ENCODE measurements at places on chromosomes 2 and 18.
A peak's percentile ranks its signal among the peaks of the same experiment; 100 is the strongest.

DNA sequence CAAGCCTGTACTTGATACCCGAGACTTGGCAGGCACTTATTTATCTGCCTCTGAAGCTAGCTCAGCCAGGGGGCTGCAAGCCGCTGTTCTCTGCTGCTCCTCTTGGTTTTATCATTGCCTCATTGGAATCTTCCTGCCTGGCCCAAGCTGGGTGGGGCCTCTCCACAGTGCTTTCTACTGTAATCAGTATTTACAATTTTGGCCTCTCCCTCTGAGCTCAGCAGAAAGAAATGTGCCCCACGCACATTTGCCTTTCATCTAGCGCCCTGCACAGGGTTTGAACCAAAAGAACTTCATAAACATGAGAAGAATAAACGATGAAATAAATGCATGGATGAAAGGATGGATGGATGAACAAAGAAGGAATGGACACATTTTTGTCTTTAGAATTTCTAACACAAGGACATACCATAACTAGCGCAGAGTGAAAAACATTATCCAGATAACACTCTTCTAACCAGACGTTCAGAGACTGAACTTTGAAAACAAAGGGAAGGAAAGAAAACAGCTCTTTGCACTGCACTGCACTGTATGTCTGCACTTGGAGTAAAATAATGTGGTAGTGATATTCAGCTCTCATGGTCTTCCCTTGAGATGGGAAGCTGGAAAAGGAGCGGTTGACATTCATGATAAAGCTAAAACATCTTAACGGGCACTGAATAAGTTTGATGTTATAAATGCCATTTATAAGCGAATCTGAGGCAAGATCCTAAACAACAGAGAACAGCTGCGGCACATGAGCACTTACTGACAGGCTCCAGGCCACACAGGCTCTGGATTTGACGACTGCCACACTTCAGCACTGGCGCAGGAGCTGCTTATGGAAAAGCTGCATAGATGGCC lies 86.8 kb upstream of the SP3 start:
- DNase-seq: no peak

- no peak for DNase-seq
These were observed 11.7 kb downstream of the SFT2D3 start for GRCh38 chr2:127712999-127713398.

DNA sequence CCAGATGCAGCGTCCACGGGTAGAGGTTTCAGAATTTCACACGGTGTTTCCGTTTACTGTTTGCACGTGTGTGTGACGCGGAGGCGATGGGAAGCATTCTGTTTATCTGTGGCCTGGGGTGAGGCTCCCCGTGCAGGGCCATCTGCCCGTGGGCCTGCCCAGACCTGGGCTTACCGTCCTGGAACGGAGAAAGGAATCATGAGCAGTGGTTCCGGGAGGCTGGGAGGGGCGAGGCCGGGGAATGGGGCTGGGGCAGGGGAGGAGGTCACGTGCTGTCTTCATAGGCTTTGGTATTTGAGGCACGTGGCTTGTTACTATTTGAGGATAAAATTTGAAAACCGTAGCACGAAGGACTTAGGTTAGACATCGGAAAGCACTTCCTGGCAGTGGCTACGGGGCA lies 77.9 kb downstream of the RTP5 start:
- no peak for DNase-seq

DNA sequence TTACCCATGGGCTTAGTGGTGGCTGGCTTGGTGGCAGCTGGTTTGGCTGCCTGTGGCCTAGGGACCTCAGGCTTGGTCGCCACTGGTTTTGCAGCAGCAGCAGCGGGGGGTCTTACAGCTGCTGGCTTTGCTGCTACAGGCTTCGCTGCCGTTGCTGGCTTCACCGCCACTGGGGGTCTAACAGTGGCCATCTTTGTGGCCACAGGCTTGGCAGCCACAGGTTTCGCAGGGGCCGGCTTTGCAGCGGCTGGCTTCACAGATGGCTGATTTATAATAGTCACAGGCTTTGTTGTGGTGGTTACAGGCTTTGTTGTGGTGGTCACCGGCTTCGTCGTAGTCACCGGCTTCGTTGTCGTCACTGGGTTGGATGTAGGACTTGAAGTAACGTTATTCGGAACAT lies 77.8 kb downstream of the COL6A3 start:
- DNase-seq: no peak

- DNase-seq: no peak
These were observed 151.2 kb downstream of the ABCA12 start for GRCh38 chr2:214987261-214987660.

- DNase-seq: no peak
These were observed 339.2 kb upstream of the EPHA4 start for GRCh38 chr2:221911321-221911720.

GRCh38 chr2:127321303-127321702 lies 27.4 kb upstream of the ERCC3 start:
- DNase-seq: no peak

DNA sequence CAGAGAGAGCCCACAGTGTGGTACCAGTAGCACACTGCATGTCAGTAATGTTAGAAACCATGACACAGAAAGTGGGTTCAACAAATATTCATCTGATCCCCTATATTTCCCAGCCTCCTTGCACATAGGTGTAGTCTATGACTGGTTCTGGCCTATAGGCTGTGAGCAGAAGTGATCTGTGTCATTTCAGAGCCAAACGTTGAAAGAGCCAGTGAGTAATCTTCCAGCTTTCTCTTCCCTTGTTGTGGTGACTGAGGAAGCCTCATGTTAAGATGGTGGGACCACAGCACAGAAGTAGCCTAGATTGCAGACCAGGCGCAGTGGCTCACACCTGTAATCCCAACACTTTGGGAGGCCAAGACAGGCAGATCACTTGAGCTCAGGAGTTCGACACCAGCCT lies 4.1 kb downstream of the TMEM237 start:
- no peak for DNase-seq

GRCh38 chr18:73235491-73235890 lies 367.7 kb upstream of the NETO1 start:
- no peak for DNase-seq

- no peak for DNase-seq
These were observed 69.7 kb upstream of the NRP2 start for GRCh38 chr2:205612636-205613035.

DNA sequence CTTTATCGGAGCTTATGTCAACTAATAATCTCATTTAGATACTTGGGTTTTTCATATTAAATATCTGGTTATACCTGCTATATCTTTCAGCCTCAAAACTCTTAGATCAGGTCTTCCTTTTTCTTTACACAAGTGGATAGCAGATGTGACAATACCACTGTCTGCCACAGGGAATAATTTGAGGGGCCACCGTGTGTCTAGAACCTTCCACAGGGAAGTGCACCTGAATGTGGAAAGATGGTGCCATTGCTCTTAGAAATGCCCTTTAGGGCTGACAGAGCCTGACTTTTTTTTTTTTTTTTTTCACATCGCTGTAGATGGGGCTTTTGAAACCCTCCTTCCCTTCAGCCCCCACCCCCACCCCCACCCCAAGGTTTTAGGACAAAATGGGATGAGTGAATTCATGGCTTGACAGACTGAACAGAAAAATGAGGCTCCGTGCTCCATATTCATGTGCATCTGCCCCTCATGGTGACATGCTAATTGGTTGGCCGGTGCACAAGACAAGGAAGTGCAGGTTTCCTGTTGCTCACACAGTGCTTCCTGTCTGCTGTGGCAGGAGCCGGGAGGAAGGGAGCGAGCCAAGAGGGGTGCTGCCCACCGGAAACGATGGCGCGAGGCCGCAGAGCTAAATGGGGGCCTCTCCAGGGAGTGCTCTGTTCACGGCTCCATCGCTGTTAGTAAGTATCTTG lies 246.0 kb downstream of the LDLRAD4 start:
- DNase-seq: peak; percentile 47

GRCh38 chr2:240223631-240224030 lies 83.2 kb upstream of the OTOS start:
- DNase-seq: no peak

DNA sequence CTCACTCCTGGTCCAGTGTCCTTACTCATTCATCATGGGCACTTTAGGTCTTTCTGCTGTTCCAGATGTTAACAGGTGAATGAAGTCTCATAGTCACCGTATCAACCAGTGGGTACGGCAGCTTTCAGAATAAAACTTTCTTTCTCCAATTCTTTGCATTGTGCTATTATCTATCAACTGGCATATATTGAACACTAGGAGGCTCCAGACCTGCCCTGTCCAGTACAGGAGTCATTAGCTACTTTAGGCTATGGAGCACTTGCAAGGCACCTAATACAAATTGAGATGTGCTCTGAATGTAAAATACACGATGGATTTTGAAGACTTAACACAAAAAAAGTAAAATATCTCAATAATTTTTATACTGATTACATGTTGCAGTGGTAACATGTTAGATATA lies 43.2 kb upstream of the NEB start:
- no peak for DNase-seq

GRCh38 chr18:58144106-58144505 lies 100.1 kb downstream of the NEDD4L start:
- DNase-seq: no peak

GRCh38 chr2:234951664-234952269 lies at the start of gene SH3BP4:
Gene SH3BP4 (plus strand): TSS chr2:234952017. CDS start chr2:235035003, 82,986 bp downstream.
- DNase-seq: no peak

GRCh38 chr2:46655551-46656436 lies 176.4 kb downstream of the TMEM247 start:
- DNase-seq: no peak

GRCh38 chr2:235678712-235679111 lies 184.9 kb downstream of the AGAP1 start:
- no peak for DNase-seq

DNA sequence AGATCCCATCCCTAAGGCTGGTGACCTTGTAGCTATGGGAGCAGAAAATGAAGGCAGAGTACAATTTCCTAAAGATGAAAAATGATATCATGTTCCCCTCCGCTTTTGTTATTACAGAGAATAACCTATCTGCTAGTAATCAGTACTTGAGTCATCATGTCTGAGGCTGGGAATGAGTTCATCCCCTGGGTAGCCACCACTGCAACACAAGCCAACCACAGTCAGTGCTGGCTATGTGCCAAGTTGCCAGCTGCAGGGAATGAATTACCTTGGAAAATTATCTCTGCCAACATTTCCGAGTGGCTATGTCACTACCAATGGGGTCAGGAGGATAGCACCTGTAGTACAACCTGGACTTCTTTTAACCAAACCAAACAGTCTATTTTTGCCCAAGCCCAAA lies 1094.7 kb upstream of the DDX18 start:
- DNase-seq: no peak

DNA sequence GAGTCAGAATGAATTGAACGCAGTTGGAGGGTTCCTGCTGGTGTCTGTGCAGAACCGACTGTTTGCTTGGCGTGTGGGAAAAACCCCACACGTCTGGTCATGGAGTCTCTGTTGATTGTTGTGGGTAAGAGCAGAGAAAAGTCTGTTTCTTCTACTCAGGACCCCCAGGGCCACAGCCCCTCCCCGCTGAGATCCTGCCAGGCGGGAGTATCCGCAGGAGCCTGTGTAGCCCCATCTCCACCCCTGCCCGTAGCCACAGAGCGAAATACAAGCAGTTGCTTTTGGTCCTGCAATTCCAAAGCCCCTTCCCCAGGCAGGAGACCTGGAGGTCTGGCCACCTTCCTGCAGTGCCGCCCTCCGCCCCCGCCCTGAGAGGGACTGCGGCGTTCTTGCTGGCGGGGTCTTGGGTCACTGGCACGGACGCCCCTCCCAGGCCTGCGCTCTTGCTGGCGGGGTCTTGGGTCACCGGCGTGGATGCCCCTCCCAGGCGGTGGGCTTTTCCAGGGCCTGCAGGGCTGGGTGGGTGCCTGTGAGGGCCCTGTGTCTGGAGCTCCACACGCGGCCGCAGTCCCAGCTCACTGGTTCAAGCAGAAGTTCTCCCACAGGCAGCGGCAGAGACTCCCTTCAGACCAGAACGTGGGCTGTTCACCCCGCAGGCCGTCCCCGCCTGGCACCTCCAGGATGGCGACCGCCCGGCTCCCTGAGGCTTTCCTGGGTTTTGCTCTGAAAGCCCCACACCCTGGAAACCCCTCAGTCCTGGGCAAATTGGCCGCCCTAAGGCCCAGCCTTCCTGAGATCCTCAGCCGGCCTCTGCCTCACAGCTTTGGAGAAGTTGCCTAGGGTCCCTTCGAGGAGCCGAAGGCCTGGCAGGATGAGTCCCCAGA lies 76.0 kb upstream of the CTDP1 start:
- no peak for DNase-seq

DNA sequence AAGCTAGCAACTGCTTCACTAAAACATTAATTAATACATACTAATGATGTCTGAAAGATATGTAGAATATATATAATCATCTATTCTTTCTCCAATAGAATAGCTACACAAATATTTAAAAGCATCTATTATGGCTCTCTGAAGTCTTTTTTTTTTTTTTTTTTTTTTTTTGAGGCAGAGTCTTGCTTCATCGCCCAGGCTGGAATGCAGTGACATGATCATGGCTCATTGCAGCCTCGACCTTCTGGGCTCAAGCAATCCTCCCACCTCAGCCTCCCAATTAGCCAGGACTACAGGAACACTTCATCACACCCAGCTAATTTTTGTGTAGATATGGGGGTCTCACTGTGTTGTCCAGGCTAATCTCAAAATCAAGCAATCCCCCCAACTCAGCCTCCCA lies 120.4 kb upstream of the KYNU start:
- no peak for DNase-seq

DNA sequence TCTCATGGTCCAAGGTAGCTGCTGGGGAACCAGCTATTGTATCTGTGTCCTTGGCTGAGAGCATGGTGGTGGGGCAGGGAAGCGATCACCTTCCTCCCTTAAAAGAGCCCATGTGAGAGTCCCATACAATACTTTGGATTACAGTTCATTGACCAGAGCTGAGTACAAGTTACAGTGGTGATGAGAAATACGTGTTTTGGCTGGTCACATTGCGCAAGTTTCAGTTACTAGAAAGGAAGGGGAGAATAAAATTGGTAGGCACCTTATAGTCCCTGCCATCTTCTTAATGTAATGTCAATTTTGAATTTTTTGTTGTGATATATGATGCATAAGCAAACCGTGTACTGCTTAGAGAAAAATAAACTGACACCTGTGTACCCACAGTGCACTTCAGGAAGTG lies 67.7 kb downstream of the ZNF407 start:
- DNase-seq: no peak

DNA sequence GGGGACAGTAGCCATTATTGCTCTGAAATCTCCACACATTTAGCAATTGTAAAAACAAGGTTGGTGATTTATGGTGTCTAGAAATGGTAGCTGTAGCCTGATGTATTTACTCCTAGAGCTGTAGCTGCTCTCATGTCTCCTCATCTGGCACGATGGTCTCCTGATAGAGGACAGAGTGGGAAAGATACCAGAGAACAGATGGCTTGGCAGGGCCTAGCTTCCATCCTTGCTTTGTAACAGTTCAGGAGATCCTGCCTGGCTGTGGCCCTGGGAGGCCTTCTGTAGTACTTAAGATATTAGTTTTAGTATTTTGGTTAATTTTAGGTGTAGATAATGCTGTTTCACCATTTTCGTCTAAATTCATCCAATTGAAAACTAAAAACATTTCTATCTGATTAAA lies 6.7 kb downstream of the ATG16L1 start:
- no peak for DNase-seq

All from T-helper 17 cell (primary cell).